ENCODE measurements at places on chromosomes 7 and 10.

- no peak for DNase-seq
These were observed 311.1 kb downstream of the INHBA start for GRCh38 chr7:41391818-41392217.

DNA sequence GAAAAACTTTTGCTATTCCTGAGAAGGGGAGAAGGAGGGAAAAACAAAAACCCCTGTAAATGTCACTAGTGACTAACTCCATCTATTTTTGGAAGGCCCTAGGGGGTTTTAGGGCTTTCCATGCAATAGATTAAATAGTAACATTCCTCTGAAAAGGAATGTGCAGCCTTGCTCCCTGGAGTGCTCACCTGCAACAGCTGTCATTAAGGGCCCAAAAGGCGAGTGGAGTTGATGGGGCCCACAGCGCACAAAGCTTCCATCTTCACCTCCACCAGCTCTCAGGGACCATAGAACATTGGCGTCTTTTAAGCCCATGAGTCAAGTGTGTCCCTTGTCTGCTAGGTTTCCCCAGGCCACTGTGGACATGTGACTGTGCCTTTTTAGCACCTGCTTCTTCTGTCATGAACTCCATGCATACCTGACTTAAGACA lies 58.0 kb upstream of the IL6 start:
- no peak for DNase-seq

DNA sequence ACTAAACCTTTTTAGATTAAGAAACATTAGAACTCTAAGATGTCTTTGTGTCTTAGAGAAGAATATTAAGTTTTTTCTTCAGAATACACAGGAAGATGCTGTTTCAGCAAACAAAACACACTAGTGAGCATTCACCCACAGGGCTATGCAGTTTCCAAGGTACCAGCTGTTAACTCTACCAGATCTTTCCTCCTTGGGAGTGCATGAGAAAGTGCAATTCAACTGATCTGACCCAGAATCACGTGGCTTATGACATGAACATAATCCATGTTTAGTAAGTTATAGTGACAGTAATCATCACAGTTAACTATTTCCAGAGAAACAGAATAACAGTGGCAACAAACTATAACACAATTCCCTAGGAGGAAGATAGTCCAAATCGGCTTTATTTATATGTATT lies 270.7 kb downstream of the CACNA2D1 start:
- no peak for DNase-seq

GRCh38 chr10:20991526-20991925 lies 94.4 kb upstream of the NEBL start:
- no peak for DNase-seq

GRCh38 chr7:41449694-41450093 lies 253.2 kb downstream of the INHBA start:
- DNase-seq = no peak

All from stimulated activated CD8-positive, alpha-beta memory T cell treated with anti-CD3 and anti-CD28 coated beads, Interleukin-12 subunit alpha, Interleukin-12 subunit beta, amount 100 ng/mL, for 1 hour (primary cell).